ENCODE measurements at places on chromosomes 13 and 19.

DNA sequence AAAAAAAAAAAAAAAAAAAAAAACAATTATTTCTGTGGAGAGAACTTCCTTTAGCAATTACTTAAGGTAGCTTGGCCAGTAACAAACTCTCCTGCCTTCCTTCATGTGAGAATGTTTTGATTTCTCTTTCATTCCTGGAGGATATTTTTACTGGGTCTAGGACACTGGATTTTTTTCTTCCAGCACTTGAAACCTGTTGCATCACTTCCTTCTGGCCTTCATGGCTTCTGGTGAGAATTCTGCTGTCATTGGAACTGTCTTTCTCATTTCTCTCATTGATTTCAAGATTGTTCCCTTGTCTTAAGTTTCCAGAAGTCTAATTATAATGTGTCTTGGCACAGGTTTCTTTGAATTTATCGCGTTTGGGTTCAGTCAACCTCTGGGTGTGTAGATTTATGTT, 19.3 kb upstream of the RAB20 start:
- no peak for DNase-seq

DNA sequence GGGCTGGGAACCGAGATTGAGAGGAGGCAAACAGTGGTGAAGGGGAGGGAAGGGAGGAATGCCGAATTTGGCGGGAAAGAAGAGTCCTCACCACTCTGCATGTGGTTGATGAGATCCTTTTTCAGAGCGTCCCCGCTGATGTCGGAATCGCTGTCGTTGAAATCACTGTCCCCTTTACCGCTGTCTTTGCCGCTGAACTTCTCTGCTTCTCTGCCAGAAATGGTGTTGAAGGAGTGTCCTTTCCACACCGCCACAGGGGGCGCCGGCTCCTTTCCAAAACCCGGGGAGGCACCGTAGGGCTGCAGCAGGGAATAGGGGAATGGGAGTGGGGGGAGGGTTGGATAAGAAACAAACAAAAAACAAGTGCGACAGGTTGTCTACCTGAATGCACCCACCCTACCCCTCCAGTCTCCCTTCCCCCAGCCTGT, 3.1 kb downstream of the PCDH8 start:
- no peak for DNase-seq

DNA sequence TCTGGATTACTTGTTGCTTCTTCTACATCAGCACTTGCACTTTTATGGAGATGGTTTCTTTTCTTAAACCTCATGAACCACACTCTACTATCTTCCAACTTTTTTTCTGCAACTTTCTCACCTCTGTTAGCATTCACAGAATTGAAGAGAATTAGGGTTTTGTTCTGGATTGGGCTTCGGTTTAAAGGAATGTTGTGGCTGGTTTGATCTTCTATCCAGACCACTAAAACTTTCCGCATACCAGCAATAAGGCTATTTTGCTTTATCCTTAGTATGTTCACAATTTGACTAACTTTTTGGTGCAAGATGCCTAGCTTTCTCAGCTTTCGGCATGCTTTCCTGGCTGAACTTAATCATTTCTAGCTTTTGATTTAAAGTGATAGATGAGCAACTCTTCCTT, 666.7 kb upstream of the MIR17HG start:
- no peak for DNase-seq

DNA sequence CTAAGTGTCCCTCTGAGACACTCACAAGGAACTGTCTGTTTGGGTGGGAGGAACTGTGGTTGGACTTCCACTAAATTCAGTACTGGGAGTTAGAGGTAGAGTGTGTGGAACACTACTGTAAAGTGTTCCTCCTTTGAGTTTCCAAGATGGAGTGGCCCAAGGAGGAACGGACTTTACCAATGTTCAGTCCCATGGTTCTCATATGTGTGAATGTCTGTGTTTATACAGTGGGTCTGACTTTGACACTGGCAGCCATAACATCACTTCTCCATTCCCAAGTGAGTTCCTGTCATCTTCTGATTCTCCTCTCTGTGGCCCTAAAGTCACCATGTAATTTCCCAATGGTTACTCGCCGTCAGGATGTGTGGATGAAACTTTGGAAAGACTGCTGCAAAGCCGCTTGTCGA, 136.8 kb upstream of the SERP2 start:
- DNase-seq, result no peak

GRCh38 chr13:32237681-32238080, 77.5 kb downstream of the ZAR1L start:
- DNase-seq, result no peak

- DNase-seq, result no peak
These were observed 1.0 kb upstream of the TYROBP start for GRCh38 chr19:35908973-35909683.

DNA sequence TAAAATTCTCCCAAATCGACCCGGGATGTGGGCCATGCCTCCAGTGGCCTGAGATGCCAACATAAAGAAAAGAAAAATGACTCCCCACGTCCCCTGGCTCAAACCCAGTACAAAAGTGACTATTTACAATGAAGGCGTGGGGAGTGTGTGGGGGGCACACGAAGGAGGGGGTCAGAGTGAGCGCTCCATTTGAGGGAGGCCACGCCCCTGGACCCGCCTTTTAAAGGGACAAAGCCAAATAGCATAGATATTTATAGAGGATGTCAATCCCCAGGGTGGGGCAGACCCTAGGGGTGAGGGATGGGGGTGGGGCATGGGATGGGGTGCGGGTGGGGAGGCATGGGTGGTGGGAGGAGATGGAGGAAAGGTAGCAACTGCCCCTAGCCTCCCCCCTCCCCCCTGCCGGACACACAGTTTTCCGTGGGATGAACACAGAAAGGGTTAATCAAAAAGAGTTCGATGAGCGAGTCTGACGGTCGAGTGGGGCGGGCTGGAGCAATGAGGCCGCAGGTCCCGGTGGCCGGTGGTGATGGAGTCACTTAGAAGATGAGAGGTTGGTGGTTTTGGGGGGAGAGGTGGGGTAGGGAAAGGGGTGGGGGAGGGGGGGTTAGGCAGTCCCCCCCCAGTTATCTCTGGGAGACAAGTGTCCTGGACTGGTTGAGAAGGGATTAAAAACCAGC, 20.1 kb upstream of the NANOS2 start:
- DNase-seq, result no peak

DNA sequence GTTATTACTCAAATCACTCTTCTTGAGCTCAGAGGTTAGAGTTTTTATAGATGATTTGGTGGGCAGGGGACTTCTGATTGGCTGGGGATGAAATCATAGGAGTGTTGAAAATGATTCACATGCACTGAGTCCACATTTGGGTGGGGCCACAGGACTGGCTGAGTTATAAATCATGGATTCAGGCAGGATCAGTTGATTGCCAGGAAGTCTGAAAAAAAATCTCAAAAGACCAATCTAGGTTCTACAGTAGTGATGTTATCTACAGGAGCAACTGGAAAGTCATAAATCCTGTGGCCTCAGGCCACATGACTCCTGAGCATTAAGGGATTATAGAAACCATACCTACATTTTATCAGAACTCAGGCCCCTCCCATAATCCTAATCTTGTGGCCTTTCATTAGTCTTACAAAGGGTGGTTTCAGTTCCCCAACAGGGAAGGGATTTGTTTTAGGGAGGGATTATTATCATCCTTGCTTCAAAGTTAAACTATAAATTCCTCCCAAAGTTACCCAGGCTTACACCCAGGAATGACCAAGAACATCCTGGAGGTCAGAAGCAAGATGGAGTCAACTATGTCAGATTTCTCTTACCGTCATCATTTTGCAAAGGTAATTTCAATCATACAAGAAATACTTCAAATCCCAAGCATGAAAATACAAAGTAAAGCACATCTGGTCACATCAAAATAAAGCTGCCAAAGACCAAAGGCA, 5.6 kb upstream of the CCDC70 start:
- no peak for DNase-seq

- no peak for DNase-seq
These were observed 44.3 kb downstream of the BBC3 start for GRCh38 chr19:47186446-47187334.

GRCh38 chr13:62524061-62524460, 1108.4 kb upstream of the PCDH20 start:
- no peak for DNase-seq

GRCh38 chr19:15452111-15453047, 2.6 kb upstream of the WIZ start:
- peak; percentile 70 for DNase-seq

DNA sequence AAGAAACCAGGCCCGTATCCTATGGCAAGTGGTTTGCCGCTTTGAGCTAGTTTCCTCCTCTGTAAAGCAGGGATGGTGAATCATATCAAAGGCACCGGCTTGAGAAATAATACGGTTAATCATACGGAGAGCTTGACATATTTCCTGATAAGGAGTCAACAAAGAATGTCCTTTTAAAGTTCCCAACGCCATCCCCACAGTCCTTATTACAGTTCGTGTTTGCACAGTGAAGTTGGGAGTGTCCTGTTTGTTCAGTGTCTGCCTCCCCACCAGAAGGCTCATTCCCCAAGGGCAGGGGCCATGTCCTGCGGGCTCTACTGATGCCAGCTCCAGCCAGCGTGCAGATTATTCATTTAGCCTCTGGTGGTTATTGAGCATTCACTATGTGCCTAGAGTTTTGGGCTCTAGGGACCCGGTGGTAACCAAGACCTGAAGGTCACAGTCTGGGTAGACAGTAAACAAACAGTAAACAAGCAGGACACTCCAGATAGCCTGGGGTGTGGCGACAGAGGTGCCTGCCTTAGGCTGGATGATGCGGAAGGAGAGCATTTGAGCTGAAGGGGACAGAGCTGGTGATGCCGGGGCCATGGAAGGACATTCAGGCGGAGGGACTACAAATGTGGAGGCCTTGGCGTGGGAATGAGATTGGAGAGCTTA, 6.3 kb downstream of the GRAMD1A start:
- no peak for DNase-seq

DNA sequence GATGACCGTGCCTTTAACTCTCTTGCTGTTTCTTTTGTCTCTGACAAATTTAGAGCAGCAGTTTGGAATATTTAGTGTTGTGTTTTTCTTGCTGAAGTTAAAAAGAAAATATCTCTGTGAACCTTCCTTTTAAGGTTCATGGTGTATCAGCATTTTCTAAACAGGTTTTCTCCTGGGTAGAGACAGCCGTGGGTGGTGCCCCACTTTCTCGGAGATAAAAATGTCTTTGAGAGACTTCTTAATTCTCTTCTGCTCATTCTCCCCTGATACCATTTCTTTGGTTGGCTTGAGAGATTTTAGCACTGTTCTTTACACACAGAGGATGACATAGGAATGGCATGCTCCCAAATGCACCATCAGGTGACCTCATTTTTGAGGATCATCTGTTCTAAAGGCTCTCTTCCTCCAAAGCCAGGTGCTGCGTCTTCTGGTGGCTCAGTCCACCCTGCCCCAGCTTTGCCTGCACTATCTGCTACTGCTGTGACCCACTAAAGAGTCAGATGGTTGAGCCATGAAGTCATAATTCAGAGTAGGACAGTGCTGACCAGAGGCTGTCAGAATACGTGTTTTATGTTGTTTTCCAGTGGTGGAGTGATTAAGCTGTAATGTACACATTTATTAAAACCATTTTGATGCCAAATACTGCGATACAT, 90.3 kb upstream of the SLC10A2 start:
- no peak for DNase-seq

- no peak for DNase-seq
These were observed 31.2 kb downstream of the CYP4F2 start for GRCh38 chr19:15866636-15867035.

GRCh38 chr13:110121422-110122083, 185.4 kb downstream of the COL4A1 start:
- DNase-seq, result no peak

- peak; percentile 70 for DNase-seq
These were observed at the start of gene ZNF578 for GRCh38 chr19:52453324-52454094. TSS of gene ZNF578 (plus strand) at chr19:52453553. CDS start at chr19:52501846, 48,293 bp downstream.

DNA sequence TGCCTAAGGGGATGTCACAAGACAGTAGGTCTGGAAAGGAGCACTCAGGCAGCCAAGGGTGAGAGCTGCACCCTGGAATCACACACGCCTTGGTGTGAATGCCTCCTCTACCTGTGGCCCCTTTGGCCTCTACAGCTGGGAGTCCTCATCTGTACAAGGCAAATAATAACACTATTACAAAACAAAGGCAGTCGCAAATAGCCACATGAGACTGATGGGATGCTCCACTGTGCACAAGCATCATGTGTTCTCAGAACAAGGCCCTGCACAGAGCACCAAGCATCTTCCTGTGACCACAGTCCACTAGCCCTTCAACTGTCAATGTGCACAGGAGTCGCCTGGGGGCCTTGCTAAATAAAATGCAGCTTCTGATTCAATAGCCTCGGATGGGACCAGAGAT, 44.6 kb upstream of the HNRNPA1L2 start:
- peak; percentile 65 for DNase-seq

- DNase-seq, result no peak
These were observed 144.6 kb upstream of the UBL3 start for GRCh38 chr13:29994911-29995595.

GRCh38 chr13:53382008-53382407, 353.4 kb downstream of the OLFM4 start:
- DNase-seq, result no peak

DNA sequence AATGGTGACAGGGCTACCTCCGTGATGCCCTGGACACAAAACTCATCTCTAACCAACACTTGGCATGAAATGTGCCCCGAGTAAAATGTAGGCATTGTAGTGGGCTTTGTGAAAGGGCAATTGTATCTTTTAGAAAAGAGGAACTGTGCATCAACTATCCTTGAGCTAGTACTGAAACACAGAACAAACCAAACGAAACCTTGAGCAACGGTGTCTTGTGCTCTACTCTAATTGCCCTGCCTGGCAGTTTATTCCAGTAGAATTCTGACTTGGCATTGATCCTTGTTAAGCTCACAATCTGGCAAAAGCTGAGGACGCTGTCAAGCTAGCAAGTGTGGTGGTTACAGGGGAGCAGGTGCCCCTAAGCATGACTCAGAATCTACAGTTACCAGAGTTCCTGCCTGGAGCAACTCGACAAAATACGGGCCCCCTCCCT, 707.1 kb upstream of the SPRY2 start:
- DNase-seq, result peak; percentile 78

- no peak for DNase-seq
These were observed 653.7 kb downstream of the DACH1 start for GRCh38 chr13:71213252-71213821.

DNA sequence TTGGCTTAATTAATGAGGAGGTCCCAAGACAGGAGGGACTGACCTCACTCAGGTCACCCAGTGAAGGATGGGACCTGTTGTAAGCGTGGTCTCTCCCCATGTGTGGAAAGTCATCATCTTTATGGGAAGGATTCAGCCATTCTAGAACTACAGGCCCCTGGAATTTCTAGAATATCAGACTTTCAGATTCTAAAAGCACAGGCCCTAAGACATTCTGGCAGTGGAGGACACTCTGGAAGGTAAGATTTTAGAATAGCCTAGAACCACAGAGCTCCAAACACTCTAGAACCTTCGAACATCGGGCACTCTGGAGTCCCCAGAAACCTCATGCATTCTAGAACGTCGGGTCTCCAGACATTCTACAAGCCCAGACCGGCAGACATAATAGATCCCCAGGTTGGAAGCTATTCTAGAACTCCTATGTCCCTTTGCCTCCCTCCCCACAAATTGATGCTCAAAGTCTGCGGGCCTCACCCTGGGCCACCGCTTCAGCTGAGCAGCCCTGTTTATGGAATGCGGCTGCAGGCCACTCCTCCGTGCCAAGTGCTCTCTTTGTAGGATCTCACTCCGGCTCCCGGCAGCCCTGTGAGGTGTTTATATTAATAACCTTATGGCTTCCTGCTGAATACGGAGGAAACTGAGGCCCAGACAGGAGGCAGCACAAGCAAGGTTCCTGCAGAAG, 1.9 kb upstream of the KLK15 start:
- DNase-seq, result no peak

- no peak for DNase-seq
These were observed 663.2 kb downstream of the UQCRFS1 start for GRCh38 chr19:28549680-28550277.
